EL (cell line): ENCODE measurements at places on chromosomes 16 and 17.

DNA sequence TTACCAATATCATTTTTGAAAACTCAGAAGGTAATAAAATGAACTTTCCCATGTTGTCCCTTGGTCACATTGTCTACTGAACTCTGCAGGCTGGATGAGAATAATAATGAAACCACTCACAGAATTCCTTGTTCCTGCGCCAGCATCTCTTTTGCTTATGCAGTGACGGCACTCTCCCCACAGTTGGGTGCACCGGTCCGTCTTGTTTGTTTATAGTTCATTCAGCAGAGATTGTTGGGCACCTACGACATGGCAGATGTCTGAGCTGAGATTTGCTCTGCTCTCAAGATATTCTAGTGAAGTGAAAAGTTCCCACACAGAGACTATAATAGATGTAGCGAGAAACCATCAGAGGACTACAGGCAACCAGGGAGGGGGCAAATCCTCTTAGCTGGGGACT lies 375.7 kb upstream of the CDH11 start:
- no peak for DNase-seq

DNA sequence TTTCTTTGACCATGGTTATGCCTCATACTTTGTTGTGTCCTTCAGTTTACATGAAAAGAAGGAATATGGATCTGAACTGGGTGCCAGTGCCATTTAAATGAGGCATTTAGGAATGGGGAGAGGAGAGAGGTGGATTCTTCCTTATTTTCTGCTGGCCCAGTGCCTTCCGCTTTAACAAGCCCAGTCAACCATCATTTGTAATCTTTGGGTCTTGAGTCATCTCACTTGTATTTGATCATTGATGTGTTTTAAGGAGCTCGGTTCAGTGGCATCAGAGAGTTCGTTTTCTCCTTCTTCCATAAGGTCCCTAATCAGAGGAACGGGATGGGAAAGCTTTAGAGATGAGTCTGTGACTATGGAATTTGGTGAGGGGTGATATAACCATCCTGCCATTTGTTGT lies 334.9 kb downstream of the WWOX start:
- no peak for DNase-seq

- no peak for DNase-seq
Measured at GRCh38 chr16:87602001-87602775, at the start of gene JPH3. Gene JPH3 (plus strand): TSS chr16:87602508. CDS start chr16:87603147, 639 bp downstream.

GRCh38 chr17:67438667-67439066 lies 61.6 kb downstream of the PITPNC1 start:
- DNase-seq = no peak

DNA sequence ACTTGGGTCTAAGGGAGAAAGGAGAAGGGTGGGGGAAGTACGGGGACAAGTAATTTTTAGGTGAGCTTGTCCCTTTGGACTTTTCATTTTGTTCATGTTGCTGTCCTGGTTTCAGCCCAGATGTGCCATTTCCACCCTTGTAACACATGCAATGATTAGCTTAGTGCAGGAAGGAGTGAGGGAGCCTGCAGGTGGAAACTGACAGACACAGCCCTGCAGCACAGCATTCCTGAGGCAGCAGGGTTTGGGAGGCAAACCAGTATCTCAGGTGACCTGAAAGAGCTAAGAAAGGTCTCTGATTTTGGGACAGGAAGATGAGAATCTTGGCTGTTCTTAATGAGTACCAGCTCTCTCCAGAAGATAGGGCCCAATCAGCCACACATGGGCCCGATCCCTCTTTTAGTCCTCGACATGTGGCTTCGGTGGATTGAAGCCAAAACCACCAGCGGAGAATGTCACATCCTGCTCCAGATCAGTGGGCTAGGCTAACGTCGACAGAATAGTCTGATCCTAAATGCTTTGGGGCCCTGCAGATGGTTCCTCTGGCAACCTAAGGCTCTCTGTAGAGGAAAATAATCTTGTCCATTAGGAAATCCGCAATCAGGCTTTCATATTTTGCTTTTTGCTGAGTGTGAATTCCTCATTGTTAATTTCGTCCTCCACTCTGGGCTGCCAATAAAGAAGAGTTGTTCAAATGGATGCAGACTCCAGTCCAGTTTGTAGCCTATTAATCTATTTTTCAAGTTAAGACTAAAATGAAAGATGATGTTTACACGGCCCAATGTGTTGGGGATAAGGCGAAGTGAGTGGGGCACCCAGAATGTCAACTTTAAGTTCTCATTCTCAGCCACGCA lies 3.8 kb upstream of the RNF157 start:
- peak; percentile 20 for DNase-seq

DNA sequence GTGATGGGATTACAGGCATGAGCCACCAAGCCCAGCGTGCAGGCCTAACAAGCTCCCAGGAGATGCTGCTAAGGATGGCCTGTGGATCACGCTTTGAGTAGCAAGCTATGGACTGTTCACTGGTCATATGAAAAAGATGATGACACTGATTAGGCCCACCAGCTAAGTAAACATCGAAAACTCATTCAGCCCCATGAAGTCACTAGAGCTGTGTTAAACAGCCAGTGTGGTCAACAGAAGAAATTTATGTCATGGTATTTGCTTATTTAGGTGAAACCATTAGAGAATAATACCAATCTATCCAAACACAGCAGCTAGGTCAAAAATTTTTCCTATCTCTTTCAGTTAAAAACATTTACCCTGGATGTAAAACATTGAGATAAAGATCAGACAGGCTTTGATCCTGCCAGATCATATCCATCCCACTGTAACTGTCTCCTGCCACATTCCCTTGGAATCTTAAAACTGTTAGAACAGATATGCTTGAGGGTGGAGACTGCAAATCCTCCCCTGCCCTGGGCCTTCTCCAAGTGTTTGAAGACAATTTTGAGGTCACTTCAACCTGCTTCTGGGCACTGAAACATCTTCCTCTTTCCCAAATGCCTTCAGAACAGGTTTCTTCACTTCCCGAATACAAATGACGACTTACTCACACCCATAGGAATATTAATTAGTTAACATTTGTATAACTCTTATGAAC lies 30.9 kb downstream of the HOXB1 start:
- DNase-seq = no peak

DNA sequence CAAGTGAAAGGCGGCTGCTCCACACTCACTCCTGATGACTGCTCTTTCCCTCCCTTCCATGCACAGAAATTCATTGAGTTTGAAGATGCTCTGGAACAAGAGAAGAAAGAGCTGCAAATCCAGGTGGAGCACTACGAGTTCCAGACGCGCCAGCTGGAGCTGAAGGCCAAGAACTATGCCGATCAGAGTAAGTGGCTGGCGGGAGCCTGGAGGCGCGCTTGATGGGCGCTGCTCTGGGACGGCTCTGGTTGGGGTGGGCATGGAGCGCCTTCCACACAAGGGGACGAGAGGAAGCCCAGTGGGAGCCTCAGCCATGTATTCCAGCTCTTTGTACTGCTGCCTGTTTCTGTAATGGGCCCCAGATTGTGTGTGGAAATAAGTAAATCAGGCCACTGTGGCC lies 18.5 kb downstream of the MAPK8IP3 start:
- no peak for DNase-seq

- DNase-seq = no peak
Measured at GRCh38 chr16:89911375-89911774, 7.3 kb upstream of the MC1R start.

- peak; percentile 50 for DNase-seq
Measured at GRCh38 chr17:56834380-56835263, 671 bp downstream of the DGKE start.

- DNase-seq = peak; percentile 56
Measured at GRCh38 chr17:72682605-72683004, 409.9 kb downstream of the SLC39A11 start.
